ENCODE measurements at places on chromosomes 1 and 21.

DNA sequence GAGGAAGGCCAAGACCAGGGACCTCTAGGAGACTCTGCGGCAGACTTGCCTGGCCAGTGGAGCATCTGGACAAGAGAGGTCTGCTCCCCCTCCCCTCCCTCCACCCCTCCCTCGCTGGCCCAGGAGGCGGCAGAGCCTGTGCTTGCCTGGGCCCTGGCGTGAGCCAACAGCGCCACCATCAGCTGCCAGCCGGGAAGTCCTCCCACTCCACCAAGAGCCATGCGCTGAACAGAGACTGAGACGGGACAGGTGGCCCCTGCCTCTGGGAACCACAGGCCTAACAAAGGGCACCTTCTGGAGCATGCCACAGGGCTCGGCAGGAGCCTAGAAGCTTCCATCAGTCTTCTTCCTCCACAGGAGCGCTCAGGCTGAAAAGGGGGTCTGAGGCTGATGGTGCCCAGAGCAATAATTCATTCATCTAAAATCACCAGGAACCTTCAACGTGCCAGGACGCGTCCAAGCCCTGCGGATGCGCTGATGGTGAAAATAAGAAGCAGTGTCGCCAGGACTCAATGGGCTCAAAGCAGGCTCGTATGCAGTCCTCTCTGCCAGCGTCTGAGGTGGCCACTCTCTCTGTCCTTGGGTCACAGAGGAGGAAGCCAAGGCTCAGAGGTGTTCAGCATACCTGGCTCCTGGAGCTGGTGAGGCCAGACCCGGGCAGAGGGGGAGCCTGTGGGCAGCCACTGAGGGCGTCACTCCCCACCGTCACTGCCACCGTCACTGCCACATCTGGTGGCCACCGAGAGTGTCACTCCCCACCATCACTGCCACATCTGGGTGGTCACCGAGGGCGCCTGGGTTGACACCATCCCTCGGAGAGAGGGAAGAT lies 161.2 kb downstream of the NPHP4 start:
- DNase-seq = no peak

DNA sequence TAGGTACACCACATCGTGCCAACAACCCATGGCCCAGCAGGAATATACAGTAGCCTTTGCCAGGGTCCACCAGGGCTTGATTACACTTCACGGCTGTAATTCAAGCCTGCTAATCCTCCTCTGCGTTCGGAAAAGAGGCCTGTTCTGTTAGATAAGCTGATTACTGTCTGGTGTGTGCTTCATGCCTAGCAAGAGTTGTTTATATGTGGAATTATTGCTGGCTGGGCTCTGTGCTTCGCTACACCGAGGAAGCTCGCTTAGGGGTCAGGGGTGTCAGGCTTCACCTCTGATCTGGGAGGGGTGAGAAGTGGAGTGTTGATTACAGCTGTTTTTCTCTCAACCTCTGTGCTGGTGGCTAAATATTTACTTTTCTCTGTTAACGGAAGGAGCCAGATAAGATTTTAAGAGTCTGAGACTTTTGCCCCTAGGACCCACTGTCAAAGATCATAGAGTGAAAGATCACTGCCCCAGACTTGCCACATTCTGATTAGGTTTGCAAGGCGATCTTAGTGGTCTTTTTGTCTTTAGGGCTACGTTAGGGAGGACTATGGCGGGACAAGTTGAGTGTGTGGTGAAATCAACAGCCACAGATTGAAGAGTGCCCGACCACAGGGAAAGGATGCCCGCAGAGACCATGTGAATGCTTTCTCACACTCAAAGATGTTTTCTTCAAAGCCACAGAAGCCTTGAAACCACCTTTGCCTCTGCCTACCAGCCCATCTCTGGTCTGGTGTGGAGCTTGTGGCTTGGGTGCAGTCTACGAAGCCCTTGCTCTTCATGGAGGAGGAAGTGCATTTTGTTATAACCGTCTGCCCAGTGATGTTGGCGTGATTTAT lies 216.1 kb downstream of the PBX1 start:
- DNase-seq = peak; percentile 57

GRCh38 chr21:33302055-33302454 lies 22.7 kb upstream of the IFNAR1 start:
- no peak for DNase-seq

GRCh38 chr1:2474933-2475371 lies 1.1 kb upstream of the PLCH2 start:
- DNase-seq = no peak

GRCh38 chr1:151939779-151940178 lies 30.5 kb upstream of the THEM4 start:
- no peak for DNase-seq

DNA sequence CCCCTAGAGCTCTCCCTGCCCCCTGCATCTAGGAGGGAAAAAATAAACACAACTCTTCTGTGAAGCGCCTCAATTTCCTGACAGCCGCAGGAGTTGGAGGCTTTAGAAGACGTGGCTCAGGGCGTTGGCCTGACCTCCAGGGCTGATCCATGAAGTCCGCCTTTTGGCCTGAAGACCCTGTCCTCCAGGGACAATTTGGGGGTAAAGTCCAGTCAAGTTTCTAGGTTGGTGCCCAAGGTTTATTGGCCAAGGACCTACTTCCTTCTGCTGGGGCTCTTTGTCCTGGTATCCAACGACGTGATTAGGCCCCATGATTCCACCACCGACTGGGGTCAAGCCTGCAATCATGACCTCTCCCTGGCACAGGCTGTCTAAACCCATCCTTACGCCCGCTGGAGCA lies 54.9 kb downstream of the PTPRF start:
- no peak for DNase-seq

DNA sequence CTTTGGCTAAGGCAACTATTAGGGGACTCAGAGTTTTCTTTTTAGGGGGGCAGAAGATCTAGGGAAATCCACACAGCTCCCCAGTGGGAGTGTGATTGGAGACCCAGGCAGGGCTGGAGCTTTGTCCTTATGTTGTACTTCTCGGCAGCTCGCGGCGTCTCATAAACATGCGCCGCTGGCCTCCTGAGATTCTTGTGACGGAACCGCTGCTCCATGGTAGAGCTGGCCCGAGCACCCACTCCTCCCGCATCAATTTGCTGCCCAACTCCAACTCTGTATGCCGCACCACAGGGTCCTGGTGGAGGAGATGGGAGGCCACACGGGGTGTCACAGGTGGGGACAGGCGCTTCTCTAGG lies 143.9 kb downstream of the GALNT2 start:
- no peak for DNase-seq

DNA sequence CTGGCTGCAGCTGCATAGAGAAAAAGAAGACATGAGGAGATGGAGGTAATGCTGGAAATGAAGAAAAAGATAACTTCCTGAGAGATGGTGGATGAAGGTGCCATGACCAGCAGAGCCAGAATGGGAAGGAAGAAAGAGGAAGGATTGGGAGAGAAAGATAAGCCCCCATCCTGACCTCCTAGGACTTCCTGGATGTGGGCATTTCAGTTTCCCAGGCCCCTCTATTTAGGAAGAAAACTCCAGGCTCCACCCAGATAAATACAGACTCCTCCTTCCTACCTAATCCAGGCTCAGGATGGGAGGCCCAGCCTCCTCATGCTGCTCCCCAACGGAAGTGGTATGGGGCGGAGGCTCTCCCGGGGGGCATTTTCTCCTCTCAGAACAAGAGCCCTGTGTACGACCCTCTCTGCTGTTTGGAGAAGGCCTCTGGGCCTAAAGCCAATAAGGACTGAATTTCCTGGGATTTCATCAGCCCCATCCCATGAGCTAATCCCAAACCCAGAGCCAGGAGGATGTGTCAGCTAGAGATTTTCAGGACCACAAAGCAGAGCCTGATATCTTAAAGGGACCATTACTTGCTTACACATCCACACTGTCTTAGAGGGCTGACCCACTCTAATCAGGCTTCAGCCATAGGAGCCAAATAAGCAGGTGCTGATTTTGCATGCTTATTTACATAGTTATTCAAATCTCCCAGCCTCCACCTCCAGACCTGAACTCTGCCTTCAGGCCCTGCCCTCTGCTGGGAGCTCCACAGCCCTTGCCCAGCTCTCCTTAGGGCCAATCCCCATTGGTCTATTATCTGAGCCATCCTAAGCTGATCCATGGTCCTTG lies 5.1 kb upstream of the ARHGEF2 start:
- peak; percentile 60 for DNase-seq

DNA sequence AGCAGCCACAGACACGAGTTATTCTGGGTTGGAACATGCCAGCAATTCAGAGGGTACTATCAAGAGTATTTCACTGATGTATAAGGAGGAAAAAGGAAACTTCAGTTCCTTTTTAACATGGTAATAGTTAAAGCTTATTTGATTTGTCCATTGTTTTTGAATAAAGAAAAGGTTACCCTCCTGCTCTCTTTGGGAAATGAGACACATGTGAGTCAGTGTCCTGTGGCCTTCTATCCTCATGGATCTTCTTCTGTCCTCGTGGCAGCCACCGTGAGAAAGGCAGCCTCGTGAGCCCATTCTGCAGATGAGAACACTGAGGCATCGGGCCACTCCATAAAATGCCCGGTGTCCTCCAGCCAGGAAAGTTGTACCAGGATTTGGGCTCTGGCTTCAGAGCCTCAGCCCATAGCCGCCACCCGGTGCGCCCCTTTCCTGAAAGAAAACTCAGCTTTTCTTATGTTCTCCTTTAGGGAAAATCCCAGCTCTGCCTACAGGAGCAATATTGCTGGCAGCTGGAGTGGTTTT lies 24.8 kb downstream of the KCNAB2 start:
- no peak for DNase-seq

- no peak for DNase-seq
Measured at GRCh38 chr1:100353071-100353801, 930 bp downstream of the CDC14A start.

DNA sequence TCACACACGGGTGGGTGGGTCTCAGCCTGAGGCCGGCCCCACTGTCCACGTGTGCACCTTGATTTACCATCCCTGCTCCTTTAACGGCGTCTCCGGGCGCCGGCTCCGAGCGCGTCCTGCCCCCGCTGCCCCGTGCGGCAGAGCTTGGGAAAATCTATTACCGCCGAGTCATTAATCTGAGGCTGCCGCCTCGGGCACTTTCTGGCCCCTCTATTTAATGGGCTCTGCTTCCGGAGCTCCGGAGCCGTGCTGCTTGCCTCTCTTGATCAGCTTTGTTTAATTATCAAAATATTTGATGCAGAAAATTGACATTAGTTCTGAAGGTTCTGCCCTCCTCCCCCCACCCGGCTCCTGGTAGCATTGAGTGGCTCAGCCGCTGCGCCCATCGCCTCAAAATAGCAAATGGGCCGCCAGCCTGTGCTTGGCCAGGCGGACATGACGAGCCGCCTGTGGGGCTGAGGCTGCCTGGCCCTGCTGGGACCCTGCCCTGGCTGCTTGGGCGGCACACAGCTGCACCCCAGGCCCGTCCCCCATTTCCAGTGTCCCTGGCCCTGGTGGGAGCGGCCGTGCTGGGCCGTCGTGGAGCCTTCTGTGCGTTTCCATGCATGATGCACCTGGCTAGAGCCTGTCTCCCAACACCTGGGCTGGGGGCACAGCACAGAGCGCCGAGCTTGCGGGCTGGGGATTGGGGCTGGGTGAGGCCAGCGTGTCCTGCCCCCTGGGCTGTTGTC lies 81.6 kb upstream of the TTC34 start:
- DNase-seq = no peak

GRCh38 chr1:41158147-41158875 lies 83.8 kb downstream of the SCMH1 start:
- DNase-seq = no peak

DNA sequence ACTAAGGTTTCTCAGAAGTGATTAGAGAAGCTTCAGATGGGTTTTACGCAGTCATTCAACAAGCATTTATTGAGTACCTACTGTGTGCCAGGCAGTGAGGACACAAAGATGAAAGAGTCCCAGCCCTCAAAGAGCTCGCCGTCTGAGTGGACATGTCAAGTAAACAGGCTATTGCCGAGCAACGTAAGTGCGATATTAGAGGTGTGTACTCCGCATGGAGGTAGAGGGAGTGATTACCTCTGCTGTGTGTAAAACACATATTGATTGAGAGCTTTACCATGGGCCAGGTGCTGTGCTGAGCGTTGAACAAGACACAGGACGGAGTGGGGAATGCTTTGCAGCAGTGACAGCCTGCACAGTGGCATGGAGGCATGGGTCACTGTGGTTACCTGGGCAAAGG lies 49.5 kb upstream of the GPR37L1 start:
- no peak for DNase-seq

DNA sequence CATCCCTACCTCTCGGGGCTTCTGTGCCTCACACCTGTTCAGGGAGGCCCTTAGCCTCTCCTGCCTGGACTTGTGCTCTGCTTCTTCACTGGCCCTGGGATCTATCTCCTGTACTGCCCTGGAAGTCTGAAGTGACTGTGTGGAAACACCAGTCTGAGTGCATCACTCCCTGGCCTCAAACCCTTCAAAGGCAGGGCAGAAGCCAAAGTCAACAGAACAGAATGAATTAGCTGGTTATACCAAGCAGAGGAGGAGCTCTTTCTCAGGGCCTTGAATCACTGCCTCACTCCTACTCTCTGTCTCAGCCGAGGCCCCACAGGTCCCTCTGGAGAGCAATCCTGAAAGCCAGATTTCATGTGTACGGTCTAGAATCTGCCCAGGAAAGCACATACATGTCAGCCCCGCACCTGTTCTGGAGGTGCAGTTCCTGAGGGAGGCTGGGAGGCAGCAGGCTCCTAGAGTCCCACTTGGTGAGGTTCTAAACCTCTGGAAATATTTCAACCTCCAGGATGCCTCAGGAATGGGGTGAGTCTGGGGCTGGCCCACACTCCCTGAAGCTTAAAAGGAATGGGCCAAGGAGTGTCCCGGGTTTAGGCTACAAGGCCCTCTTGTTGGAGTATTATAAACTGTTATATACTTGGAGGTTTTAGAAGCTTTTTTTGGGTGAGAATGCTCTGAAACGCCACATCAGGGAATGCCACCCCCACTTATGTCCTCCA lies 98.3 kb downstream of the ABCA4 start:
- DNase-seq = no peak

GRCh38 chr1:202086579-202087350 lies 36.0 kb upstream of the GPR37L1 start:
- no peak for DNase-seq

GRCh38 chr1:25559031-25559430 lies 15.6 kb downstream of the LDLRAP1 start:
- no peak for DNase-seq

DNA sequence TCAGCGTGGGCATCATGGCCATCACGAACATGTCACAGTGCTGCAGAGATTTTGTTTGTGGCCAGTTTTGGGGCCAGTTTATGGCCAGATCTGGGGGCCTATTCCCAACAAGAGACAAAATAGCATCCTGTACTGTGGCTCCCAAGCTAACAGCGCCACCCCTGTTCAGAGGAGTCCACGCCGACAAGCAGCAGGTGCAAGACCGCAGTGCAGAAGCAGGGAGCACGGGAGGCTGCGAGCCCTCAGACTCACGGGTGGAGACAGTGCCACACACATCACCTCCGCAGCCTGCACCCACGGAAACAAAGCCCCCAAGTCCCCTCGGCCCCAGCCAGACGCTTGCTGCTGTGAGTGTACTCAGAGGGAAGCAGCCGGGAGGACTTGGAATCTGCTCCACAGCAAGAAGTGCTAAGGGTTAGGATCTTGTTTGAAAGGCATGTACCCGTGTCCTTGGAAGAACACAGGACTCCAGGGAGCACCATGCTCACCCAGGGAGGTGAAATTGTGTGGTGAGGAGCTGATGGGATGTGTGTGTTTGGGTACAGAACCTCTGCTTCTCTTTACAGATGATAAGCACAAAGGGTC lies 7.1 kb downstream of the TCP10L start:
- no peak for DNase-seq

GRCh38 chr1:192941722-192942411 lies 117.3 kb downstream of the UCHL5 start:
- no peak for DNase-seq

- DNase-seq = no peak
Measured at GRCh38 chr1:13583595-13583965, at the start of gene PDPN. PDPN (plus strand) TSS chr1:13583832; CDS start chr1:13584034, 202 bp downstream.

GRCh38 chr21:33011462-33011861 lies 14.3 kb upstream of the OLIG2 start:
- DNase-seq = no peak

- no peak for DNase-seq
Measured at GRCh38 chr1:107273515-107273914, 132.7 kb downstream of the NTNG1 start.
